ENCODE measurements at places on chromosomes 7 and 10.

DNA sequence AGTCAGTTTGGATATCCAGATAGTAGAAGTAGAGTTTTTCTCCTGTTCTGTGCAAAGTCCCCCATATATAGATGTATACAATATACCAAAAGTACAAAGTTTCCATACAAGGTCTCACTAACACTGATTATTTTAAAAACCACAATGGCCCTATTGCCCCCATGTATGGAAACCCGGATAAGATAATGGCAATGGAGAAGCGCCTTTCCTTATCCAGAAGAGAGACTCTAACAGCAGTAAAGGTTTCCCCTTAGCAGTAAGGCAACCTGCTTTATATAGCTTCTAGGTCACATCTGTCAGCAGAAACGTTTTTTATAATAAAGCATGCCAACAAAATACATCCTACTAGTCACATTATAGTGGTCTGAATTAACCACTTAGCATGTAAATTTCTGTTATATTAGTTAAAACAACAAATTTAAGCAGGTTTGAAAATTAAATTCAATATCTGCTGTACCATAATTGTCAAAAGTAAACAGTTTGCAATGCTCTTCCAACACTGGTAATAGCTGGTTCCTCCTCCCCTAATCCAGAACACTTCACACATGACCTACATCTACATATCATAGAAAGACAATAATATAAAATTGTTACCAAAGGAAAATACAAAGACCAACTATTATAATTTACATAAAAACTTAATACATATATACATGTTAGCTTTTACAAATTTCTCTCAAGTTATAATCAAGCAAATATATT lies 22.4 kb downstream of the USP6NL start:
- DNase-seq = no peak

GRCh38 chr7:36266683-36267082 lies 113.6 kb downstream of the EEPD1 start:
- no peak for DNase-seq

DNA sequence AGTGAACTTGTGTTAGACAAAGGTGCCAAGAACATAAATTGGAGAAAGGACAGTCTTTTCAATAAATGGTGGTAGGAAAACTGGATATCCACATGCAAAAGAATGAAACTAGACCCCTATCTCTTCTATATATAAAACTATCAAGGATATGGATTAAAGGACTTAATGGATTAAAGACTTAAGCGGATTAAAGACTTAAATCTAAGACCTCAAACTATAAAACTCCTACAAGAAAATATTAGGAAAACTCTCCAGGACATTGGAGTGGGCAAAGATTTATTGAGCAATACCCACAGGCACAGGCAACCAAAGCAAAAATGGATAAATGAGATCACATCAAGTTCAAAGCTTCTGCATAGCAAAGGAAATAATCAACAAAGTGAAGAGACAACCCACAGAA lies 242.9 kb upstream of the MEOX2 start:
- DNase-seq = no peak

DNA sequence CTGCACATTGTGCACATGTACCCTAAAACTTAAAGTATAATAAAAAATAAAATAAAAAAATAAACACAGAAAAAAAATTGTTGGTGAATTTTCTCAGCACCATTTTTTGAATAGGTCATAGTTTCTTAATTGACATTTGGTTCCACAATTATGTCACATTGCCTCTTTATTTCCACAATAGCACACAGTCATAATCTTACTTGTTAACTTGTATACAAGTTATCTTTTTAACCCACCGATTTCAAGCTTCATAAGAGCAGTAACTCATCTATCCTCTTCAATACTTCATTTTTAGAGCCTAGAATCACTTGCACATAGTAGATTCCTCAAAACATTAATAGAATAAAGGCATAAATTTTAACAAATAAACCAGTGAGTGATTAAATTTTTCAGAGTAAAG lies 1425.1 kb upstream of the LRRTM3 start:
- DNase-seq = no peak

DNA sequence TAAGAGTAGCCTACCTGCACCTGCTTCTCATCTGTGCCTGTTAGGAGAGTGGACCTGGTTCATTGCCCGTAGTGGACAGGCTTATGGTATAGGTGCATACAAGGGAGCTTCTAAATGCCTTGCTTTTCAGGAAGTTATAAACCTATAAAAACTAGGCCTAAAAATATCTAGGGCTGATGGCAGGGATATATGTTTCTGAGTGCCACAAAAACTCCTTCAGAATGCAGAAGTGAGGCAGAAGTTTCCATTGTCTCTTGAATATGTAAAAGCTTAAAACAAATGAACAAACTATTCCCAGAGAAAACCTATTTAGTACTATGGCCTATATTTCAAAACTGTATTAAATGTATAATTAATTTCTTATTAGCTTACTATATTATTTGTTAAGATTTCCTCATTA lies 91.8 kb downstream of the RNLS start:
- no peak for DNase-seq

- no peak for DNase-seq
Observed at GRCh38 chr10:43395571-43396060, 13.4 kb downstream of the HNRNPF start.

DNA sequence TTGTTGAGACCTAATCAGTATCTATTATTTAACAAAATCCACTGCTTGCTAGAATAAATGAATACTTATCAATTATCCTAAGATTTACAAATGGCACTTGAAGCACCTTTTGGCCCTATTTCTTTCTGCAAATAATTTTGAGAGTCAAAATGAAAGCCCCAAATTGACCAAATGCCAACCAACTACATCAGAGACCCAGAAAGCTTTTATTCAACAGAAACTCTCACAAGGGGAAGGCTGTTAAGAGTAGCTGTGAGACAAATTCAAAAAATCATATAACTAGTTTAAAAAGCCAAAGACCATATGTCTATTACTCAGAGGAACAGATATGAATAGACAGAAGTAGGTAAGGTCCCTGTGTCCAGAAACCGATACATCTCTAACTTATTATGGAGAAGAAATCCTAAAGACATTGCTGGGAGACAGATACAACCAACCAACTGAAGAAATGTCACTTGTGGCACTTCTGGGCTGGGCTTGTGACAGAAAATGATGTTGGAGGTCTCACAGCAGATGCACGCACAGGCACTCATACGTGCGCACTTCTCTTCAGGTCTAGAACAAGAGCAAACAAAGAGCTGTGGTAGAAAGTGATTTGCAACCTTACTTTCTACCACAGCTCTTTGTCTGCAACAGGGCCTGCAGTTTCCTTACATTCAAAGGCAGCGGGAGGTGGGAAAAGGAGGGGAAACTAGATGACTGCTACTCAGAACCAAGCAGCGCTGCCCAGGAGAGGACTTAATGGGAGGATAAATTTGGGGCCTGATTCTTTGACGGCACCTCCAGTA lies 58.6 kb upstream of the KCNIP2 start:
- DNase-seq = peak; percentile 33

GRCh38 chr10:23325132-23325531 lies 19.5 kb downstream of the C10orf67 start:
- DNase-seq = no peak

GRCh38 chr7:27295236-27295635 lies 52.6 kb downstream of the EVX1 start:
- DNase-seq = no peak

DNA sequence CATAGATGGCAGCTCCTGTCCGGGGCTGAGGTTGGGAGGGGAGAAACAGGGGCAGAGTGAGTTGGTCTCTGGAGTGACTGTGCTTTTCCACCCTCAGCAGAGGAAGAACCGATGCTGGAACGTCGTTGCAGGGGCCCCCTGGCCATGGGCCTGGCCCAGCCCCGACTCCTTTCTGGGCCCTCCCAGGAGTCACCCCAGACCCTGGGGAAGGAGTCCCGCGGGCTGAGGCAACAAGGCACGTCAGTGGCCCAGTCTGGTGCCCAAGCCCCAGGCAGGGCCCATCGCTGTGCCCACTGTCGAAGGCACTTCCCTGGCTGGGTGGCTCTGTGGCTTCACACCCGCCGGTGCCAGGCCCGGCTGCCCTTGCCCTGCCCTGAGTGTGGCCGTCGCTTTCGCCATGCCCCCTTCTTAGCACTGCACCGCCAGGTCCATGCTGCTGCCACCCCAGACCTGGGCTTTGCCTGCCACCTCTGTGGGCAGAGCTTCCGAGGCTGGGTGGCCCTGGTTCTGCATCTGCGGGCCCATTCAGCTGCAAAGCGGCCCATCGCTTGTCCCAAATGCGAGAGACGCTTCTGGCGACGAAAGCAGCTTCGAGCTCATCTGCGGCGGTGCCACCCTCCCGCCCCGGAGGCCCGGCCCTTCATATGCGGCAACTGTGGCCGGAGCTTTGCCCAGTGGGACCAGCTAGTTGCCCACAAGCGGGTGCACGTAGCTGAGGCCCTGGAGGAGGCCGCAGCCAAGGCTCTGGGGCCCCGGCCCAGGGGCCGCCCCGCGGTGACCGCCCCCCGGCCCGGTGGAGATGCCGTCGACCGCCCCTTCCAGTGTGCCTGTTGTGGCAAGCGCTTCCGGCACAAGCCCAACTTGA lies 2.7 kb downstream of the REPIN1 start:
- no peak for DNase-seq

DNA sequence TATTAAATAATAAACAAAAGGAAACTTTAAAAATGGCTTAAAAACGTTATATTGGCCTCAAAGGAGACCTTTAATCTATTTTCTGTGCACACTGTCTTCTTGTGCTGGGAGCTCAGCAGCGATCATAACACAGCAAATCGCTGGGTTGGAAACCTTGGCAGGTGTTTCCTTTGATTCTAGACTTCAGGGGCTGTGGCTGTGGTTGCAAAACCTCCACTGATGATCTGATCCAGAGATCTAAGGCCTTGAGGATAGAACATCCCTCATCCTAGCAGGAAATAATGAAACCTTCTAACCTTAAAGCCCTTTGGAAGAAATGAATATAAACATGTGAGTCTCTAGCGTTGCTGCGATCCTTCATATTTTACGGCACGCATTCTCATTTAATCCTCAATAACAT lies 29.8 kb downstream of the CDHR3 start:
- DNase-seq = no peak

DNA sequence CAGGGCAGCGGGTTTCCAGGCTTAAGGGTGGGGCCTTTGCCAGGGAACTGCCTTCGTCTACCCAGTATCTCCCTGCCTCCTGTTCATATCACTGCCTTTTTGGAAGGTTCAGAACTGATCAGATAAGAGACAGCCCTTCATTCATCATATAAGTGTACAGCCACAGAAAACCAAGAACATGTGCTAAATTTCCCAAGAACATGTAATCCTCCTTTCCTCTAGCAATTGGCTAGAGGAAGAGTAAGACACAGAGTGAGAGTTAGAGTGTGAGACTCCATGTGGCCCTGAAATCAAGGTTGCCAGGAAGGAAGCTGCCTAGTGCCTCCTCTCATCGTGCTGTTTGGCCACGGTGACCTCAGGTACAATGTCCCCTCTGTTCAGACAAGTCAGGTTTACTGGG lies 770.9 kb downstream of the TNS3 start:
- no peak for DNase-seq

GRCh38 chr7:151626422-151627115 lies 106.9 kb upstream of the RHEB start:
- peak; percentile 37 for DNase-seq

Measured in ELF-1 (cell line).